ENCODE measurements at places on chromosomes 1 and 21.
A peak's percentile ranks its signal among the peaks of the same experiment; 100 is the strongest.

- DNase-seq: no peak
Observed at GRCh38 chr1:87852410-87853161, 523.9 kb downstream of the LMO4 start.

- no peak for DNase-seq
Observed at GRCh38 chr1:40042341-40042740, 1.8 kb downstream of the CAP1 start.

- no peak for DNase-seq
Observed at GRCh38 chr1:5857508-5858090, 134.6 kb downstream of the NPHP4 start.

DNA sequence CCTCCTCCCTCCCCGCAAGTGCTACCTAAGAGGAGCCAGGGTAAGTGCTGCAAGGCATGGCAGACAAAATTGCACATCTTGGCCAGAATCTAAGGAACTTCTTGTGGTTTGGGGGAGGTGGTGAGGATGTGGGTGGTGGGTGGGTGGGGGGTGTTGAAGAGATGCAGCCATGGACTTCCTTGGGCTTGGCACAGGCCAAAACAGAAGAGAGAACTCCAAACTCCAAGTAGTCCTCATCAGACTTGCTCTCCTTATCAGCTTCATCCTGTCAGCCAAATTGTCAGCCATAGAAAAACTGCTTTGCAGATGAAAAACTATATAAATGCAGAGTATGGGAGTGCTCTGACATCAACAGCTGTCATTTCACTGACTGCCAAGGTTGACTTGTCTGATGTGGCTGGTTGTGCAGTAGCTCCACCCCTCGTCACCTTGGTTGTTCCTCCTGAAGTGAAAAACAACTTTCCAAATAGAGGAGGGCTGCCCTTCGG, 7.1 kb downstream of the AMIGO1 start:
- DNase-seq: peak; percentile 49

- no peak for DNase-seq
Observed at GRCh38 chr21:16811011-16811410, 701.8 kb upstream of the CXADR start.

DNA sequence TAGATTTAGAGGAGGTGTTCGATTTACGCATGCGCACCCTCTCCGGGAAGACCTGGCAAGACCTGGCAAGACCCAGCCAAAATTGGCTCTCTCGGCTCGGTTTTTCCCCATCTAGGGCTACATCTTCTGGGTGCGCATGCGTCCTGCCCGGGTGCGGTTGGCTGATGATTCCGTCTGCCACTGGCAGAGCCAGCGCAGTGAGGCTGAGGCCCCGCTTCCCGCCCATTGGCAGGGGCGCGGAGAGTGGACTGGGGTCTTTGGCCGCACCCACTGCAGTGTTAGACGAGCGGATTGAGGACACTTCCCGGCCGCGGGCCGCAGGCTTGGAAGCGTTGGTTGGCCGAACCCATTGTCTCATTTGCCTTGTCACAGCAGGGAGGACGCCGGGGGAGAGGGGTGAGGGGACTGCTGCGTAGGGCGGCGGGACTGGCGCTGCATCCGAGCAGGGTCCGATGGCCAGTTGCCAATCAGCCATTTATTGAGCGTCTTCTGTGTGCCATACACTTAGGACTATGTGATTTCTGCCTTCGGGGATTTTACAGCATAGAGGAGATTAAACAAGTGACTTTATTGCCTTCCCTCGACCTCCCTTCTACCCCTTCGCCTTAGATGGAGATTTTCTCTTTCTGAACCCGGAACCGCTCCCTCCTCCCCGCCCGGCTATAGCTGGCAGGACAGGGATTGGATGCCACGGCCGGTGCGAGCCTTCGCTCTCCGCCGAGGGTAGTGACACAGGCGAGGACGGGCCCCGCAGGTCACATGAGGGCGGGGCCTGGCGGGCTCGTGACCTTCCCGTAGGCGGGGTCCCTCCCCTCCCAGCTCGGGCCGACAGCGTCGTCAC, 43.7 kb downstream of the MEF2D start:
- DNase-seq: peak; percentile 94

DNA sequence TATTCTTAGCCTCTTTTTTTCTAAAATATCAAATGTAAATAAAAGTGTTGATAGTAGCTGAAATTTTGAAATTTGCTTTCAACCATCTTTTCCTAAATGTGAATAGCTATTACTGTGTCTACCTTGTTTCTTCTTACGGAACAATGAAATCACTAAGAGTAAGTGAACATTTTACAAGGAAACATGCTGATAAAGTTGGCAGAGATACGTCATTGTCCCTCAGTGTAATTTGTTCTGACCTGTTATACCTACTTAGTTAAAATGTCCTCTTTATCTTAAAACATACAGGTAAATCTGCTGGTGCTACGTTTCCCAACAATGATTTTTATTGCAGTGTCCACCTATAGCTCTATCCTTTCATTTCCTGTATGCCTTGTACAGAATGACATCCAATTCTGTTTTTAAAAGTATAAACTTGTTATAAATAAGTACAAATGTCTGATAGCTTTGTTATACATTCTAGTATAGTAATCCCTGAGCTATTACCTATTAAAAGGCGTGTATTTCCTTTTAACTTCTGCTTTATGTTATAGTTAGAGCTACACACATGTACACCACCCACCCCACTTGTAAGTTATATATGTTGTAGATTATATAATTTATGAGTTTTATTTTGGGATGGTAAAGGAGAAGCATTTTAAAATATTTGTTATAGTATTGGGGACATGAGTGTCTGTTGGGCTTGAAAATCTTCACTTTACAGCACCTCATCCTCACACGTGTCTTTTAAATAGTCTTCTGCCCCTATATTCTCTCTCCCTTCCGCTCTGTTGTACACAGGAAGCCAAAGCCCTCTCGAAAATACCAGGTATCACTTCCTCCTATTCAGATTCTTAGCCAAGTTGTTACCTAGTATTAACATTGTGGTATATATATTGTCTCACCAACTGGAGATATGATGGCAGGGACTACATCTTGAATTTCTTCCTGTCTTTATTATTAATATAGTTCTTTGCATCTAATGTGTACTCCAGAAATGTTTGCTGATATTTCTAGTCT, 25.2 kb downstream of the LAMC1 start:
- no peak for DNase-seq

- no peak for DNase-seq
Observed at GRCh38 chr1:162023181-162023546, 505 bp downstream of the OLFML2B start.

- DNase-seq: peak; percentile 35
Observed at GRCh38 chr1:53860967-53861411, 22.9 kb upstream of the NDC1 start.

DNA sequence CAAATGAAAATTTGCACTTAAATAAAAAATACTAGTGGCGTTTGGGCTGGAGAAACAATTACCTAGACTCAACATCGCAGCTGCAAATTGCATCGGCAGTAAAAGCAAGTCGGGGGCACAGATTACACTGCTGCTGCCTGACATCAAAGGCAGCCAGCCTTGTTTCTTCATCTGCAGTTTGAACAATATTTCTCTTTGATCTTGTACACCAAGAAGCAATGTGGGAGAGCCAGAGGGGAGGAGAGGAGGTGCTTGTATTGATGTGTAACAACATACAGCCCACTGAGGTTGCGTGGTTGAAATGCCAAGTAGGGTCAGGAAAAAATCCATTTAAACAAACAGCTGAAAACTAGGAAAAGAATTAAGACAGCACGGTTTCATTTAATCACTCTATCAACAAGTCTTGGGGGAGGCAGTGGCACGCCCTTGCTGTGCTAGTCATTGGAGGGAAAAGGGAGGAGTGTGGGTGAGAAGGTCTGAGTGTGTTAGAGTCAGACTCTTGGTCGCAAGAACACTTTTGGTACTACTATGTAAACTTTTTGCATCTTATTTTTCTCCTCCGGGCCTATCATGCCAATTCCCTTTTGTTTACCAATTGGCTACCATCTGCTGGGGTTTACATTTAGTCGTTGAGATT, 456.5 kb downstream of the OMA1 start:
- DNase-seq: no peak

GRCh38 chr1:150012611-150013010, 2.1 kb upstream of the OTUD7B start:
- DNase-seq: no peak

GRCh38 chr1:90384193-90384592, 332.9 kb downstream of the BARHL2 start:
- no peak for DNase-seq

DNA sequence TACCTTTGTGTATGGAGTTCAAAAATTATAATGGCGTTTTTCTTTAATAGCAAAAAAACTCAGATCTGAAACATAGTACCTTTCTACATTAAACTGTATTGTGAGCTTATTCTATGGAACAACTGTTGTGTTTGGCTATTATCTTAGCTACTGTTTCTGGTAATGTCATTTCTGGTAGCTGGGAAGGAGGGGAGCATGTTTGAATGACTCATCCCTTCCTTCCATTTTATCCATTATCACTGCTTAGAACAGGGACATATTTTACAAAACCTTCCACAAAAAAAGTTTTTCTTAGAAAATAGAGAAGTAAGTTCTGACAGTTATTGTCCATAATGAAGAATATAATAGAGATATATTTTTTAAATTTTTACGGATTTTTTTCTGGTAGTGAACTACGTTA, 128.3 kb downstream of the NRDC start:
- no peak for DNase-seq

GRCh38 chr1:58857680-58858673, 74.1 kb upstream of the JUN start:
- DNase-seq: peak; percentile 19

- no peak for DNase-seq
Observed at GRCh38 chr1:95547005-95547404, 313.0 kb downstream of the RWDD3 start.

DNA sequence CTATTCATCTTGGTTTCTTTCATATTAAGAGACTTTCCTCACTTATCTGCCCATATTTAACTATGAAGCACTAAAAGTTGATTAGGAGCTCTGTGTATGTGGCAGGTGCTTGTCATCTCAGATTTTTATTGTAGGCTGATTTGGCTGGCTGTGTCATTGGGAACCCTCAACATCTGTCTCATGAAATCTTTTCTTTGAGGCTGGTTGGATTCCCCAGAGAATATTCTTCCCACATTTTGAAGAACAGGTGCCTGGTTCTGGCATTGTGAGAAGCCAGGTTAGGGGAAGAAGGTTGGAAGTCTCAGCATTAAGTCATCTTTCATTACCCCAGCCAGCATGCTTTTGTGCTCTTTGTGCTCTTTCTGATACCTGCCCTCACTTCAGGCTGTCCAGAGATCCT, 37.1 kb downstream of the EEIG2 start:
- no peak for DNase-seq

DNA sequence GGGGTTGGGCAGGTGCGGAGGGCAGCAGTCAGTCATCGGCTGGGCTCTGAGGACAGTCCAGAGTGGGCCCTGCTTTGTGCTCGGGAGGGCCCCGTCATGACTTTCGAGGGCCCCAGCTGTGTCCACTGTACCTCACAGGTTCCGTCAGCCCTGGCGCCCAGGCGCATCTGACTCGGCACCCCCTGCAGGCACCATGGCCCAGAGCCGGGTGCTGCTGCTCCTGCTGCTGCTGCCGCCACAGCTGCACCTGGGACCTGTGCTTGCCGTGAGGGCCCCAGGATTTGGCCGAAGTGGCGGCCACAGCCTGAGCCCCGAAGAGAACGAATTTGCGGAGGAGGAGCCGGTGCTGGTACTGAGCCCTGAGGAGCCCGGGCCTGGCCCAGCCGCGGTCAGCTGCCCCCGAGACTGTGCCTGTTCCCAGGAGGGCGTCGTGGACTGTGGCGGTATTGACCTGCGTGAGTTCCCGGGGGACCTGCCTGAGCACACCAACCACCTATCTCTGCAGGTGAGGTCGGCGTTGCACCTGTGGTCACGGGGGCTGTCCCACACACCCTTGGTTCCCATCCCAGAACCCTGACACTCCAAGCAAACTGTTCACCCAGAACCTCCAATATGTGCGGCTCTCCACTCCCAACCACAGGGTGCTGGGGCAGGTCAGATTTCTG, 7.8 kb downstream of the PODN start:
- DNase-seq: no peak

GRCh38 chr1:213457186-213457585, 406.1 kb downstream of the RPS6KC1 start:
- DNase-seq: no peak
